Gastroesophageal sphincter (tissue), 4 donors: ENCODE measurements at places on chromosomes 2 and 18.

DNA sequence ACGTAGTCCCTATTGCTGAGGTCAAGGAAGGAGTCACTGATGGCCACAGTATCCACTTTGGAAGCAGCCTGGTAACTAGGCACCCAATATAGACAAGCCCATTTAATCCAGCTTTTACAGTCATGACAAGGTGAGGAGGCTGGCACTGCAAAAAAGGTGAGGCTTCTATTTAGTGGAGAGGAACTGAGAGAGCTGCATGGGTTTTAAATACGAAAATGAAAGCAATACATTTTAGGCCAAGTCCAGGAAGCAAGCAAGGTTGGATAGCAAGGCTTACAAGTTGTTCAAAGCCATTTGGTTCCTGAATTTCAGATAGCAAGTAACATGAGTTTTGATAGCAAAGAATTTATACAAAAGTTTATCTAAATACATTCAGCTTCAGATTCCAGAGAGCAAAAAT is 80.4 kb downstream of the SGPP2 start:
- no peaks in the 10 kb centered on the region for H3K36me3 ChIP-seq
- ATAC-seq, result no peak
- H3K4me3 ChIP-seq, result no peak overlapping the region
- H3K27ac ChIP-seq, result no peak overlapping the region
- H3K27me3 ChIP-seq, result no peaks in the 10 kb centered on the region

DNA sequence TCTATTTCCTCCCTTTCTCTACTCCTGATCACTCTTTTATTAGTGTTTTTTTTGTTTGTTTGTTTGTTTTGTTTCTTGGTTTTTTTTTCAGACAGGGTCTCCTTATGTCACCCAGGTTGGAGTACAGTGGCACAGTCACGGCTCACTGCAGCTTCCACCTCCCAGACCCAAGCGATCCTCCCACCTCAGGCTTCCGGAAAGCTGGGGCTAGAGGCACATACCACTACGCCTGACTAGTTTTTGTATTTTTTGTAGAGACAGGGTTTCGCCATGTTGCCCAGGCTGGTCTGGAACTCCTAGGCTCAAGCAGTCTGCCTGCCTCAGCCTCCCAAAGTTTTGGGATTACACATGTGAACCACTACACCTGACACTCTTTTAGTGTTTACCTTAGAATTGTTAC is 122.3 kb downstream of the ATL2 start:
- H3K36me3 ChIP-seq, result no peaks in the 10 kb centered on the region
- H3K27me3 ChIP-seq, result no peaks in the 10 kb centered on the region
- no peak overlapping the region for H3K4me3 ChIP-seq
- H3K4me1 ChIP-seq, result no peaks in the 10 kb centered on the region
- H3K27ac ChIP-seq, result no peak overlapping the region

- no peak overlapping the region for H3K27ac ChIP-seq
- no peak overlapping the region for H3K4me3 ChIP-seq
- H3K4me1 ChIP-seq, result no peaks in the 10 kb centered on the region
- H3K36me3 ChIP-seq, result no peaks in the 10 kb centered on the region
- ATAC-seq, result no peak
- H3K27me3 ChIP-seq, result no peaks in the 10 kb centered on the region
These were observed 31.4 kb upstream of the CD226 start for GRCh38 chr18:69978732-69979715.

DNA sequence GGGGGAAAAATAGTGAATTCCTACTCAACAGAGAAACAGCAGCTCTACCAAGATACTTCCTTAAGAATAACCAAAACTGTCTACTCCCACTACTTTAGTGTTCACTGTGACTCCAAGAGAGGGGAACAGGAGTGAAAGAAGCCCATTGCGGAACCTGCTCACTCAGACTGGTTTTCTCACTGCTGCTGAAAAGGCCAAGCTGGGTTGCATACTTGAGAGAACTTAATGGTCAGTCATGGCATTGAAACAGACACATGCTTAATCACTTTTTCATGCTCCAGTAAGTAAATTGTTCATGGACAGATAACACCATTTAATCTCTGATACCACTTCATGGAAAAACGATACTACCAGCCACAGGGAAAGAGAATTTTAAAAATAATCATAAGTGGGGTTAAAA is 35.7 kb upstream of the SLC8A1 start:
- no peaks in the 10 kb centered on the region for H3K36me3 ChIP-seq
- peak; percentile 49 for ATAC-seq
- no peaks in the 10 kb centered on the region for H3K27me3 ChIP-seq
- peaks cover 3% of the 10 kb centered on the region for H3K4me1 ChIP-seq
- no peak overlapping the region for H3K4me3 ChIP-seq

GRCh38 chr2:28895189-28895893 is 874 bp downstream of the WDR43 start:
- H3K4me3 ChIP-seq, result peak overlapping the region; percentile 97
- no peaks in the 10 kb centered on the region for H3K36me3 ChIP-seq
- no peaks in the 10 kb centered on the region for H3K27me3 ChIP-seq

- H3K4me1 ChIP-seq, result peaks cover 19% of the 10 kb centered on the region
- H3K36me3 ChIP-seq, result no peaks in the 10 kb centered on the region
- no peak overlapping the region for H3K4me3 ChIP-seq
- ATAC-seq, result no peak
These were observed 2.0 kb upstream of the C2orf68 start for GRCh38 chr2:85613717-85614515.

- ATAC-seq, result no peak
- no peak overlapping the region for H3K27ac ChIP-seq
- H3K36me3 ChIP-seq, result no peaks in the 10 kb centered on the region
- no peak overlapping the region for H3K4me3 ChIP-seq
- H3K4me1 ChIP-seq, result no peaks in the 10 kb centered on the region
- H3K27me3 ChIP-seq, result no peaks in the 10 kb centered on the region
These were observed 38.9 kb downstream of the HIBCH start for GRCh38 chr2:190280565-190281350.

GRCh38 chr18:24121625-24122024 is 17.2 kb upstream of the CABYR start:
- no peaks in the 10 kb centered on the region for H3K36me3 ChIP-seq
- H3K27ac ChIP-seq, result no peak overlapping the region
- no peak overlapping the region for H3K4me3 ChIP-seq

DNA sequence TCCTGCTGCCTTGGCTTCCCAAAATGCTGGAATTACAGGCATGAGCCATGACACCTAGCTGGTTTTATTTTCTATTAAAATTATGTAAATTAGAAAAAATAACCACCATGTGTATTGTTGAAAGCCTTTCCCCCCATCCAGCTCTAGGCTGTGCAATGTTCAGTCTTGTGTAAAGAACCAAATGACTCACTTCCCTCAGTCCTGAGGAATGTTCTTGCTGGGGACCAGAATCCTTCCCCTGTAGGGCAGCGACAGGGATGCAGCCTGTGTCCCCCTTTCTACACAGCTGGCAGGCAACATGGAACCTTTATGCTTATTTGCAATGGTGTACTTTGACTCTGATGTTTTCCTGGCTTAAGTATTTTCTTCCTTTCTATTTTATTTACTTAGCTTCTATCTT is 29.4 kb downstream of the AOX1 start:
- H3K27ac ChIP-seq, result no peak overlapping the region
- no peaks in the 10 kb centered on the region for H3K4me1 ChIP-seq
- no peak overlapping the region for H3K4me3 ChIP-seq
- ATAC-seq, result peak; percentile 67
- H3K36me3 ChIP-seq, result no peaks in the 10 kb centered on the region

DNA sequence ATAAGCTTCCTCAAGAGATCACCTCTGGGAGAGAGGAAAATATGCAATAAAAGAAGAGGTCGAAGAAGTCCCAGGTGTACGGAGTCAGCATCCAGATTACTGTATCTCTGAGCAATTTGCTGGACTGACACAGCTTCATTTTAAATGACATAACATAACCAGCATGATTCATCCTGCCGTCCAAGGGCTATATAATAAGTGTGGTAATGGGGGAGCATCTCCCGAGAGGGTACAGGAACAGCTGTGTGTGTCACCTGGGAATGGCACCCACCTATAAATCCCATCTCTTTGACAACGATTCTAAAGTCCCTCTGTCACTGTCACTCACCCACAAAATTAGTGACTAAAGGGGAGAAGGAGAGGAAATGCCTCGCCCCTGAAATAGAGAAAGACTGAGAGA is 19.3 kb upstream of the FZD7 start:
- no peaks in the 10 kb centered on the region for H3K4me1 ChIP-seq
- ATAC-seq, result no peak
- H3K36me3 ChIP-seq, result no peaks in the 10 kb centered on the region

DNA sequence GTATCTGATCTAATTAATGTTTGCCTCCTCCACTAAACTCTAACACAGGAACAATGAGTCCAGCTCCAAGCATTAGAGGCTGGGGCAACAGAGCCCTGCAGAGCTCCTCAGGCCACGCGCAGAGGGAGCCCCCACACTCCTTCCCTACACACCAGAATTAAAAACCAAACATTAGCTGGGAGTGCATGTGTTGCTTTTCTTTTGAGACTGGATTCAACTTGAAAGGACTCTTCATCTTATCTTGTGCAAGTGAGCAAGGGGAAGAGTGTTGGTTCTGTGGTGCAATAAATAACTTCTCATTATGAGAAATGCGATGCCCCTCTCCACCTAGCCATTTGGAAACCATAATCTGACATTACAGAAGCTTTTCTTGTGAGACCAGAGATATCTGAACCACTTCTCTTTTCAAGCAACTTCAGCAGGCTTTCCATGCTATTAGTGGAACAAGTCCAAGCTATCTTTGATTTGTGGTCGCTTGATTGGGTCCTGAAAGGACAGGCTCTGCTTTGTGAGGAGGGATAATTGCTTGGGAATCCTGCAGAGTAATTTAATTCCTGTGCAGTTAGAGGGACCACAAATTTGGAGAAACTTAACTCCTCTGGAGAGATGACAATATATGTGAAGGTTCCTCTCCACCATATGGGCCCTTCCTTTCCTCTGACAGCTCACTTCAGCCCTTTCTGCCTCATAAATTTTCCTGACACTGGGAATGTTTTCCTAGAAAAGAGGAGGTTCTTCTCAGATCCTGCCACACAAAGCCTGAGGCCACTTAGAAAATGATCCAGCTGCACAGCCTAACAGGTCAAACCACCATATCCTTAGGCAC is 112.5 kb downstream of the ATL2 start:
- ATAC-seq, result no peak
- H3K4me3 ChIP-seq, result no peak overlapping the region
- H3K4me1 ChIP-seq, result no peaks in the 10 kb centered on the region

DNA sequence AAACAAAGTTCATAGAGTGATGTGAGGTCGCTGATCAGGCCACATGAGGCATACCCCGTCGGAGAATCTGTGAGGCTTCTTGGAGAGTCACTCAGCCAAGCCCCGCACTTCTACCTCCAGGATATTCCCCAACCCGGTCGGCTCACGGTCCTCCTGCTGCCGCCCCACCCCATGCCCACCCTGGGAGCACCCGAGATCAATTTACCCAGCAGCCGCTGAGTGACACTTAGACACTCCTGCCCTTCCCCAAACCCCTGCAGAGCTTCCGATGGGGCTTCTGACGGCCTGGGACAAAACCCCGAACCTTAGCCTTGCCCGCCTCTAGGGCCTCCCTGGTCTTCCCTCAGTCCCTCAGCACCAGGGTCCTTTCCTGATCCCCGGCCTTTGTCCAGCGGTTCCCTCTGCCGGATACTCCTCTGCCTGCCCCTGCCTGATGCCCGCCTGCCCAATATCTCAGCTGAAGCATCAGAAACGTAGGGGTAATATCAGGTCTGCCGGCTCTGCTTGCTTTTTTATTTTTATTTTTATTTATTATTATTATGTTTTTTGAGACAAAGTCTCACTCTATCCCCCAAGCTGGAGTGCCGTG is 18.9 kb upstream of the OTOS start:
- peaks cover 71% of the 10 kb centered on the region for H3K27me3 ChIP-seq
- no peak overlapping the region for H3K27ac ChIP-seq
- no peak for ATAC-seq

DNA sequence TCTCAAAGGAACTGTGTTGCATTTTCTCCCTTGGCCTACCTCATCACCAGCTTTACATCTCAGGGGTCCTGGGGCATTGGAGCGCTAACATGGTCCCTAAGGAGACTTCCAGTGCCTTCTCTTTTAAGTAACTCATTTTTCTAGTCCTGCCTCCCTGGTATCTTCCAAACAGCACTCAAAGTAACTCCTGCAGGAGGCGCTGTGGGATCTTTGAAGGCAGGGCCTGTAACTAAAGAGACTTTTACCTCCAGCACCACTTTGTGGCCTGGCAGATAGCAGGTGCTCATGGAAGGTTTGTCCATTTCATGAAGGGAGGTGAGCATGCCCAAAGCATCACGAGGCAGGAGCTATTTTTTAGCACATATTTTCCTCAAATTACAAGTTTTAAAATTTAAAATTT is 411.0 kb upstream of the GYPC start:
- no peak overlapping the region for H3K4me3 ChIP-seq
- no peaks in the 10 kb centered on the region for H3K36me3 ChIP-seq
- no peaks in the 10 kb centered on the region for H3K4me1 ChIP-seq

GRCh38 chr2:221166292-221166691 is 405.8 kb downstream of the EPHA4 start:
- no peak overlapping the region for H3K27ac ChIP-seq
- ATAC-seq, result peak; percentile 31
- H3K36me3 ChIP-seq, result no peaks in the 10 kb centered on the region
- H3K4me3 ChIP-seq, result no peak overlapping the region
- H3K27me3 ChIP-seq, result no peaks in the 10 kb centered on the region
- no peaks in the 10 kb centered on the region for H3K4me1 ChIP-seq

DNA sequence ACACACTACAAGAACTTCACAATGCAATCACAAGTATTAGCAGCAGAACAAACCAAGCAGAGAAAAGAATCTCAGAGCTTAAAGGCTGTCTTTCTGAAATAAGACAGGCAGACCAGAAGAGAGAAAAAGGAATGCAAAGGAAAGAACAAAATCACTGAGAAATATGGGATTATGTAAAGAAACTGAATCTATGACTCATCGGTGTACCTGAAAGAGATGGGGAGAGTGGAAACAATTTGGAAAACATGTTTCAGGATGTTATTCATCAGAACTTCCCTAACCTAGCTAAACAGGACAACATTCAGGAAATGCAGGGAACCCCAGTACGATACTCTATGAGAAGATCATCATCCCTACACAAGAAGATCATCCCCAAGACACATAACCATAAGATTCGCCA is 499.0 kb upstream of the CHAC2 start:
- H3K27me3 ChIP-seq, result no peaks in the 10 kb centered on the region
- no peak overlapping the region for H3K4me3 ChIP-seq
- no peaks in the 10 kb centered on the region for H3K36me3 ChIP-seq
- H3K4me1 ChIP-seq, result no peaks in the 10 kb centered on the region

GRCh38 chr2:150485871-150486538 is 1.5 kb downstream of the RND3 start:
- H3K27me3 ChIP-seq, result no peaks in the 10 kb centered on the region
- H3K4me3 ChIP-seq, result peak overlapping the region; percentile 98
- H3K27ac ChIP-seq, result peak overlapping the region; percentile 95
- ATAC-seq, result peak; percentile 73
